ENCODE measurements at places on chromosomes 1 and 21. TPM values are rescaled to one million over a fixed set of nuclear protein-coding genes. Genes with fewer than 3 reads are reported as not detected.

The FOXD2 gene
- 0.68 TPM for polyA plus RNA-seq

- no peak for DNase-seq
These were observed 10.3 kb upstream of the S100A10 start for GRCh38 chr1:152003846-152004442.

DNA sequence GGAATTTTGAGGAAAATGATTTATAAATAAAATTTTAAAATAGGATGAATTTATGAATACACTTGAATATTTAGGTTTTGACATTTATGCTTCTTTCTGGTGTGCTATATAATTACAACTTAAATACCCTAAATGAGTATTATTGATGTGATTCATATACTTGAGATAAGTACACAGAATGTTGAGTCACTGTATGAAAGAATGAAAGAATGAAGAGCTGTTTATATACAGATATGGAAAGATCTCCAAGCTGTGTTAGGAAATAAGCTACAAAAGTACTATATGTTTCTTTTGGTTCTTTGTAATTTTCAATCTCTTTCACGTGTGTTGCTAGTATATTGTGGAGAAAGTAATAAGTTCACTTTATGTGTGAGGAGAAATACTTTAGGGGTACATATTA lies 147.2 kb downstream of the RASAL2 start:
- DNase-seq, result no peak

GRCh38 chr1:13901597-13901996 lies 201.6 kb downstream of the PRDM2 start:
- no peak for DNase-seq

- peak; percentile 22 for DNase-seq
These were observed 1.1 kb downstream of the USP48 start for GRCh38 chr1:21781815-21782348.
